Left ventricle myocardium superior (tissue), 1 donor: ENCODE measurements at places on chromosomes 5 and 9.
A peak's percentile ranks its signal among the peaks of the same experiment; 100 is the strongest.

GRCh38 chr5:173466227-173466626 lies 138.0 kb upstream of the STC2 start:
- DNase-seq, result no peak

- DNase-seq, result no peak
These were observed at the start of gene LCP2 for GRCh38 chr5:170297589-170298462. Gene LCP2 (minus strand): TSS chr5:170297777. CDS start chr5:170297611, 166 bp downstream.

- DNase-seq, result no peak
These were observed 332.9 kb downstream of the CSNK1G3 start for GRCh38 chr5:123844873-123845272.

DNA sequence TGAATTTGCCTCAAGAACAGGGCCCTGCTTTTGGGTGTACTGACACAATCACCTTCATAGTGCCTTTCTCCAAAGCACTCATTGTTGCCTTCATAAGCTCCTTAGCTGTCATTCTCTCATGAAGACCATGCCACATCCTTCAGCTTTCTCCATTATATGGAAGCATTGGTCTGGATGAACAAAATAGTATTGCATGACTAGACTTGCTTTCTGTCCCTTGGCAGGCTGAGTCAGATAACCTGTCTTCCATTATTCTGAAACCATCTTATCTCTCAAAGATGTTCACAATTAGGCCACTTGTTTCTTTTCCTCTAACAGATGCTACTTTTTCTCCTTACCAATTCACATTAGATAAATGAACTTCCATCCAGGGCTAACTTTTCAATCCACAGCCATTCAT lies 297.9 kb downstream of the IRX1 start:
- DNase-seq, result no peak

- DNase-seq, result no peak
These were observed 44.4 kb upstream of the FER start for GRCh38 chr5:108703313-108703712.

- DNase-seq, result no peak
These were observed 5.3 kb upstream of the GLRX start for GRCh38 chr5:95827892-95828246.

DNA sequence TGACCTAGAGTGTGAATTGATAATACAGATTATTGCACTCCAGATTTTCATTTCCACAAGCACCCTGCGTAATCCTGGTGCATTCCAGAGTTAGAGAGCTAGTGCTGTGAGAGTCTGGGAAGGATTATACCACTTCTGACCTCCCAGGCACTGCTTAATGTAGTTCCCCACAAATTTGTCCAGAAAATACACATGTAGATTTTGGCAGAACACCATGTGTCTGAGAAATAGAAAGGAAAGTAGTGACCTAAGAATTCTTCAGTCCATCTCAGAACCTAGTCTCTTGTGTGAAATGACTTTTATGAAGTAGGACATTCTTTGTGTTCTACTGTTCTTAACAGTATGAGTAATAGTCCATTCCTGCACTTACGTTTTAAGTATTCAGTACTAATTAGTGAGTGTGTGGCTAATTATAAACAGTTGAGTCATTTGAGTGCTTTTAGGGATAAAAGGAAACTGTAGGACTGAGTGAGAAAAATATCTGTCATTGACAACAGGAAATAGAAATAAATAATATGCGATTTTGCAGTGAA lies 27.8 kb upstream of the PTPDC1 start:
- no peak for DNase-seq

DNA sequence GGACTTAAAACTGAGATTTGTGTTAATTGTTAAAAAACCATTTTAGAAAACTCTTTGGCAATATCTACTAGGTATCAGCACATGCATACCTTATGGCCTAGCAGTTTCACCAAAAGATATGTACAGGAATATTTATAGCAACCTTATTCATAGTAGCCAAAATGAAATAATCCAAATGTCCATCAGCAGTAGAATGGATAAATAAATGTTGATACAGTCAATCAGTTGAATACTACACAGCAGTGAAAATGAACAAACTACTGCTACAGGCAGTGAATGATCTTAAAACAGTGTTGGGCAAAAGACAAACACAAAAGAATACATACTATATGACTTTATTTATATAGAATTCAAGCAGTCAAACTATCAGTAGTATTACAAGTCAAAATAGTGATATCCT lies 16.4 kb downstream of the RFESD start:
- DNase-seq, result no peak

GRCh38 chr9:68560071-68560844 lies 19.6 kb upstream of the TMEM252 start:
- DNase-seq, result peak; percentile 56

DNA sequence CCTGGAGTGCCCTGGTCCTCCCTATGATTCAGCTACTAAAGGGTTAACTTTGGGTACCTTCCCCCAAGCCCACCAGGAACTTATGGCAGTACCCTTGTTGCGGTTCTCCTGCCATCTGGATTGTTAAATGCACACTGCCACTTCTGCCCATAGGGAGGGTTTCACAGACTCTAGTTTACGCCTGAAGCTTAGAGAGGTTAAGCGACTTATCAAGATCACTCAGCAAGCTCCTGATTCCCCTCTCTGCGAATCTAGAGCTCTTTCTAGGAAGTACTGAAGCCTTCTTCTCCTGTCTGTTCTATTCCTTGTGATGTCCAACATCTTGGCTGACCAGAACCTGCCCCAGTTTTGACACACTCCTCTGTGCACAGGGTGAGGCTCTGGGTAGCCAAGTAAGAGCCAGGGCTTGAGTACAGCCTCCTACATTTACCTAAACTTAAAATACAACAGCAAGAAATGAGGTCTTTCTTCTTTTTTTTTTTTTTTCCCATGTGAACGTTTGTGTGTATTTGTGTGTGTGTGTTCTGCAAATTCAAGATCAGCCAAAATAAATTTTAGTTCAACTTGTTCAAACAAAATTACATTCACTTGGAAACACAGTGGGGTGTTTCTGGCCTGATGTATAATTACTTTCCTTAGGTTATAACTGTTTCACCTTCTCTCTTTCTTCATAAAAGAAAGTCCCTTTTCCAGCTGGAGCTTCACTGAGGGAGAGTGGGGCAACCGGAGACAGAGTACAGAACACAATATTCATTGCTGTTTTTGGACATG lies 28.7 kb upstream of the KLF4 start:
- DNase-seq, result no peak
